GM12891 (cell line): ENCODE measurements at places on chromosomes 12 and 14.

- no peak for DNase-seq
Measured at GRCh38 chr12:65156366-65156841, 13.0 kb upstream of the LEMD3 start.

DNA sequence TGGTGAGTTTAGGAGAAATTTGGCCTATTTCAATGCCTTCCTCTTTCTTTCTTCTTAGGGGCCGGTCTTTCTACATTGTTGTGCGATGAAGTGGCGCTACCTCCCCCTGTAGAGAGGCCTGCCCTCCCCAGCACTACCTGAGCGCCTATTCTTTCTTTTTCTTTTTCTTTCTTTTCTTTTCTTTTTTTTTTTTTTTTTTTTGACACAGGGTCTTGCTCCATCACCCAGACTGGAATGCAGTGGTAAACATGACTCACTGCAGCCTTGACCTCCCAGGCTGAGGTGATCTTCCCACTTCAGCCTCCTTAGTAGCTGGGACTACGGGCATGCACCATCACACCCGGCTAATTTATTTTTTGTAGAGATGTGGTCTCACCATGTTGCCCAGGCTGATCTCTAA lies 136.1 kb upstream of the MAX start:
- no peak for DNase-seq

DNA sequence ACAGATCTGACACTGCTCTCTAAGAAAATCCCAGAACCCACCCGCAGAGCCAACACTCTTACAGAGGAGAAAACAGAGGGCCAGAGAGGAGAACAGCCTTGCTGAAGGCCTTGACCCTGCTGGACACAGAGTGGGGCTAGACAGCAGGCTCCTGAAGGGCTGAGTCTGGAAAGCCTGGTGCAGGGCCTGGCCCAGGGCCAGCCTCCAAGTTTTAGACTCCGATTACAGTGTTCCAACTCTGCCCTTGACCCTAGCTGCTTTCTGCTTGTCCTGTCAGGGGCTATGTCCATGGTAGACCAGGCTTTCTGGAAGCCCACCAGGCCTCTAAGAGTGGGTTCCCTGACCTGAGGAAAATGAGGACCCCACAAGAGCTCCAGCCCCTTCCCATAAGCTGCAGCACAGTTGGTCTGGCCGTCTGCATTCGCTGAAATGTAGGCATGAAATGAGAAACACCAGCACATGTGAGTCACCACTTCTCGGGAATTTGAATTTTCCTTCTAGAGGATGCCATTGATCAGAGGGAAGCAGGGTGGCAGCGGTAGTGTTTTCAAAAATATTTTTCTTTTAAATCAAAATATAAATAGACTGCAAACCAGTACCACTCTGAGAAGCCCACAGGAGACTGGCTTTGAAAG lies 154.4 kb downstream of the CALM1 start:
- no peak for DNase-seq

DNA sequence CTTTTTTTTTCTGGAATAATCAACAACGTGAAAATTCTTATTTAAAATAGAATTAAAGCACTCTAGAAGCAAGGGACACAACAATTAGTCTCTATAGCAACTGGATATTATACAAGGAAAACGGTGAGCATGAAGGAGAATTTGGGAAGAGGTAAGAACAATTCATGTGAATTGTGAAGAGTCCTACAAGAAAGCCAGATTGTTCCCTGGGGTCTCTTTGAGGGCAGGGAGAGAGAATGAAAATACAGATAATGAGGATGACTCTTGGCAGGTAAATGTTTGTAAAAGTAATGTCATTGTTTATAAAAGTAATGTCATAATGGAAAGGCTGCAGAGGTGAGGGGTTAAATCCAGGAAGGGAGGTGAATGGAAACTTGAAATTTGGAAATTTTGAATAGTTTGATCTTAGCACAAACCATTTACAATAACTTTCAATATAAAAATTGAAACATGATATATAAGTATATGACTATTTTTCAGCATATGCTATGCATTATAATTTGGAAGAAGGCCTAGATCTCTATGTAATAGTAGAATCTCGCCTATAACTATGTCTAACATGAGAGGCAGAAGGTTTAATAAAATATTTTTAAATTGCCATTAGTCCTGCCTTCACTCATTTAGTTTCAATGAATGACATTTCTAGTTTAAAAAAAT lies 378.8 kb upstream of the DCN start:
- no peak for DNase-seq

DNA sequence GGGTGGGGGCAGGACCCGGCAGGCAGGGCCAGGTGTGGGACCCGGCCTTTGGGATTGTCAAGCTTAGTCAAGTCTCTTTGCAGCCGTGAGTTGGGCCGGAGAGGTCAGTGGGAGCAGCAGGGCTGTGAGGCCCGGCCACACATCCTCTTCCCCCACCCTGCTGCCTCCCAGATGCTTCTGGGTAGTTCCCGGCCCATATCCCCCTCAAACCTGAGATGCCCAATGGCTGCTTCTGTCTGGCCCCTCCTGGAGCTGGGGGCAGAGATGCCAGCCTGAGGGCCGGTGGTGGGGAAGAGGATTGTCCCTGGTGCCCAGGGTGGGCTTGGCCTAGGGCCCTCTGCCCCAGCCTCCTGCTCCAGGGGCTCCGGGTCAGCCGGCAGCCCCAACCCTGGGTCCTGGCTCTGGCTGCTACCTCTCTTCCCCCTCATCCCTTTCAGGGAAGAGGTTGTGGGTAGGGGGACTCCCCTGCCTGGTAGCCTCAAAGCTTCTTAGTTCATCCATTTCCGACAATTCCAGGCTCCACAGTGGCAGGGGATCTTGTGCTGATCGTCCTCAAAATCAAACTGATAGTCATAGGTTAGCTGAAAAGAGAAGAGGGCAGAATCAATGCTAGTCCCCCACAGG lies 2.8 kb upstream of the PRKAG1 start:
- DNase-seq = no peak

- no peak for DNase-seq
Measured at GRCh38 chr12:28766398-28766797, 382.7 kb upstream of the FAR2 start.

DNA sequence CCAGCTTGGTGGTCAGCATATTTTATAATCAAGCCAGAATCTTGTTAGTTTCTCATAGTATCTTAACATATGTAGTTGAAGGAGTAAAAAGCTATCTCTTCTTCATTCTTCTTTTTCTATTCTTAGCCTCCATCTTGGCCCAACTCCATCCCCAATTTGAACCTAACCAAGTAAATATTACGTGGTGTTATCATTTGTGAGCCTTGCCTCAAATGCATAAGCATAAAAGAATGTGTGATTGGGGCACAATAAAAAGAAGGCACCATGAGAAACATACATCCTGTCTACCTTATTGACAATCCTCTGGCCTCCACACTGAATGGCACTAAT lies 181.4 kb upstream of the BMP4 start:
- no peak for DNase-seq

GRCh38 chr12:123828120-123828519 lies 66.0 kb downstream of the DNAH10 start:
- no peak for DNase-seq

DNA sequence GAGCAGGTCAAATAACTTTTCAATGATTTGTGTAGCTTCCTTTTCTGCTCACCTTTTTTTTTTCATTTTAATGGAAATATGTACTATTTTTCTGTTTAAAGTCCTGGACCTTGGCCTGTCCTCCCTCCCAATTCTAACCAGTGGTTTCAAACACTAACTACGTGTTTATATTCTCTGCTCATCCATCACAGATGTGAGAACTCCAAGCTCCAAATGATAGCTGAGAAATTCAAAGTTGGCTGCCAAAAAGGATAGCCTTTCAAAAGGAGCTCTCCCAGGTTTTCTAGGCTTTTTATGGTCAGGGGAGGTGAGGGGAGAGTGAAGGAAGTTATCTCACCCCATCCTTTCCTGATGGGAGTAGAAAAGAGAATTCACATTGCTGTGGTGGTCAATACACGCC lies 486.0 kb upstream of the TBX3 start:
- no peak for DNase-seq

GRCh38 chr14:95480887-95481226 lies 35.6 kb downstream of the SYNE3 start:
- no peak for DNase-seq

DNA sequence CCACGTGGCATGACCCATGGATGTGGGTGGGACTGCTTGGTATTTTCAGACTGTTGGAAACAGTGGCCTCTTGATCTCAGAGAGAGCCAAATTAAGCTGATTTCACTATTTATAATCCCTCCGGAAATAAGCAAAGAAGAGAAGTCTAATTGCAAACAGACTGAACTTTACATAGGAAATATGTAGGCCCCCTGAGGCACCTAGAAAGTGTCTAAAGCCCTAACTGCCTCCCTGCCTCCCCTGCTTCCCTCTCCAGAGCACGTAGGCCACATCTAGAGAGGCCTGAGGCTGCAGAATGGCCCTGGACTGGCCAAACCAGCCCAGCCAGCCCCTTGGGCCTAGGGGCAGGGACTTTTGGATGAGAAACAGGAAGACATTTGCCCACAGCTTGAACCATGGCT lies 123.8 kb downstream of the ZFP36L1 start:
- DNase-seq = no peak

DNA sequence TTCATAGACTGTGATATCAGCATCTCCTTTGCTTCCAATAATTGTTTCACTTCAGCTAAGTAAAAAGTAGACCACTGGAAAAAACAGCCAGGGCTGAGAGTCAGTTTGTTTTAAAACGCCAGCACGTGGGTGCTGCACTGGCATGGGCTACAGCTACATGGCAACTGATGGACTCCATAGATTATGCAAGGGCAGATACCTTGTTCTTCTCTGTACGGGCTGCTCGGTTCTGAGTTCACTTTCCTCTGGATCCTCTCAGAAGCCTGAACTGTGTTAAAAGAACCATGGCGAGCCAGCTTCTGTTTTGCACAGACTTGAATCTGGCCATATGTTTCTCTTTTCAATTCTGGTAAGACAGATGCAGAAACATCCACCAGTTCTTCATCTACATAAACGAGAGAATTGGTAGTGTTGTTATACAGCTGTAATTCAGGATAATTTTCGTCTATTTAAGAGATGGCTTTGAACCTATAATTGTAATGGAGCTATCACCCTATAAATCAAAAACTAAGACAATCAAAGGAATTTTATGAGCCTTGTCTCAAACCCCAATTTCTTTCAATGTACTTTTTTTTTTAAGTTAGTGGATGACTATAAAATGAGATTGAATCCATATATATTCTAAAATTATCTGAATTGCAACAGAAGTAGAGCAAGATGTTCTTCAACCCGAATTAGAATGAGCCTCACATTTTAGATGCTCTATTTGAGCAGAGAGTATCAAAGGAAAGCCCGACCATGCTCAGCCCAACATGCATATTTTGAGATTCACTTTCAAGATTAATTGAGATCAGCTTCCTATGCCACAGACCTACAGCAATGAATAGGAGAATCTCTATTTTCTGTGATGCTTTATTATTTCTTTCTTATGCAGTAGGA lies 31.5 kb downstream of the E2F7 start:
- no peak for DNase-seq

- no peak for DNase-seq
Measured at GRCh38 chr12:132349501-132350131, 20.2 kb upstream of the GALNT9 start.

- no peak for DNase-seq
Measured at GRCh38 chr14:63398952-63399351, 80.2 kb upstream of the GPHB5 start.

- DNase-seq = no peak
Measured at GRCh38 chr12:11863478-11863906, 207.2 kb upstream of the BCL2L14 start.

- no peak for DNase-seq
Measured at GRCh38 chr14:58464652-58465051, 37.1 kb downstream of the KIAA0586 start.

DNA sequence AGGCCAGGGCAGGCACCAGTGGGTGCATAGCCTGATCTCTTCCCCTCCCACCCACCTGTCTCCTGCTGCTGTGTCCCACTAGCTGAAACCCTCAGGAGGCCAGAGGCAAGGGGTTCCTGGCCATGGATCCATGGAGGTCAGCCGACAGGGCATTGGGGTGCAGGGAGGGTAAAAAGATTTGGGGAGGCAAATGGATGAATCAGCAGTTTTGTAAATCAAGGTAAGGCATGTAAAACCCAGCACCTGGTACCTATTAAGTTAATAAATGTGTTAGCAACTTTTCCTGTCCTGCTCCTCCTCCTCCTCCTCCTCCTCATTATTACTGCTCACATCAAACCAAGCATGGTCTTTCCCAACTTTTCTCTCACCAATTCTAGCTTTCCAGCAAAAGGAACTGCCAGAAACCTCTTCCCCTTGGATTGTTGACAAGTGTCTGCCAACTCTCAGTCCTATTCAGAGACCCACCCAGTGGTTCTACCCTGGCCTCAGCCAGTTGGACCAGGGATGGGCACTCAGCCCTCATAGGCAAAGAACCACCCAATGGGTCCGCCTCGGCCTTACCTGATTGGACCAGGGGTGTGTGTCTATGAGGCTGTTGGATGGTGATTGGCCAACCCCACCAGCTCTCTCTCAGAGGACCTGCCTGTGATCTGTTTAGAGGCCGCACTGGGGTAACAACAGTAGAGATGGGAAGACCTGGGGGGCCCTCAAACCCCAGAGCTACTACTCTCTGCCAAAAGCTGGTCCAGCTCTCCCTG lies 155.7 kb upstream of the GSC start:
- DNase-seq = no peak

DNA sequence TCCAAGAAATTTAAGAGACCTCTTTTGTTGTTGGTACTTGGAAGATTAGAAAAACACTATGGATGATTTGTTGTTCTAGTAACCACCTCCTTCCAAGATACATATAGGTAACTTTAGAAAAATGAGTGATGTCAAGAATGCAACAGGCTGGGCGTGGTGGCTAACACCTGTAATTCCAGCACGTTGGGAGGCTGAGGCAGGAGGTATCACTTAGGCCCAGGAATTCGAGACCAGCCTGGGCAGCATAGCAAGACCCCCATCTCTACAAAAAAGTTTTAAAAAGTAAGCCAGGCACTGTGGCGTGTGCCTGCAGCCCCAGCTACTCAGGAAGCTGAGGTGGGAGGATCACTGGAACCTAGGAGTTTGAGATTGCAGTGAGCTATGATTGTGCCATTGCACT lies 97.8 kb downstream of the PCNX1 start:
- no peak for DNase-seq

DNA sequence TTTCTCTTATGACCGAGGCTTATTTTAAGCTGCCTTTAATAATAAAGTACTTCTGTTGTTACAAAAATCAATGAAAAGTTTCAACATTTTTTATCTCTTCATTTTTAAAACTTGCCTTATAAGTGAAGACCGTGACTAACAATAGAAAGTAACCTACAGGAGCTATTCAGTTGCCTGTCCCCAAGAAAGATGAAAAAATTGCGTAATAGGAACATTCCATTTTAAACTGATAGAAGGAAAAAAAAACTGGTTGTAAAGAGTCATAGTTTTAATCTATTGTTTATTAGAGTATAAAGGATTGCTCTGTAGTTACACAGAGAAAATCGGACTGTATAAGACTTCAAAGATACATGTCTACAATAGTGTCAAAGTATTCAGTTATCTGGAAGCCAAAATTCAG lies 83.3 kb downstream of the DAAM1 start:
- DNase-seq = no peak

GRCh38 chr14:102442241-102443211 lies 67.0 kb downstream of the ANKRD9 start:
- no peak for DNase-seq
